ENCODE measurements at places on chromosomes 5 and 9.

- DNase-seq = no peak
Observed at GRCh38 chr5:29642601-29643000, 1550.9 kb upstream of the CDH6 start.

DNA sequence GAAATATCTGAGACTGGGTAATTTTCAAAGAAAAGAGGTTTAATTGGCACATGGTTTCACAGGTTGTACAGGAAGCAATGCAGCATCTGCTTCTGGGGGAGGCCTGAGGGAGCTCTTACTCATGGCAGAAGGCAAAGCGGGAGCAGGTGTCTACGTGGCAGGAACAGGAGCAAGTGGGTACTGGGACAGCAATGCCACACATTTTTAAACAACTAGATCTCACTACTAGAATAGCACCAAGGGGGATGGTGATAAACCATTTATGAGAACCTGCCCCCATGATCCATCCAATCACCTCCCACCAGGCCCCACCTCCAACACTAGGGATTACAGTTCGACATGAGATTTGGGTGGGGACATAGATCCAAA lies 47.6 kb upstream of the HOMER1 start:
- no peak for DNase-seq

GRCh38 chr9:99678566-99678965 lies 143.1 kb upstream of the NR4A3 start:
- no peak for DNase-seq

DNA sequence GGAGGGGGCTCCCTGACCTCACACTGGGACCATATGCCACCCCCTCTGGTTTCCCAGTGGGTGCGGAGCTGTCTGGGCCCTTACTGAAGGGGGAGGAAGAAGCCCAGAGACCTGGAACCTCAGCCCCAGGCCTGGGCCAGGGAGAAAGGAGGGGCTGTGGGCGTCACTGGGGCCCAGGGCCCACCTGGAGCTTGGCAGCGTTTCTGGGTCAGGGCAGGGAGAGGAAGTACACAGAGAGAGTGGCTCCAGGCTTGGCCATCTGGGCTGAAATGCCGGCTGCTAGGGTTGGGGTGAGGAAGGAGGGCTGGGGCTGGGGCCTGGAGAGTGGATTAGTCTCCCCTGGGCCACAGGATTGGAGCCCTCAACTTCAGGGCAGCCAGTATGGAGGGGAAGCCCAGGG lies 6.4 kb upstream of the DAB2IP start:
- DNase-seq = no peak

GRCh38 chr5:77996943-77997342 lies 220.8 kb upstream of the TBCA start:
- no peak for DNase-seq

- DNase-seq = no peak
Observed at GRCh38 chr5:57770039-57770438, 287.4 kb upstream of the ACTBL2 start.

Measured in NCI-H1930 (cell line).